Fibroblast of gingiva (primary cell): ENCODE measurements at places on chromosomes 7 and 10.

- peak; percentile 89 for DNase-seq
These were observed 61.5 kb downstream of the TNS3 start for GRCh38 chr7:47520406-47520805.

- no peak for DNase-seq
These were observed 100.7 kb downstream of the USP6NL start for GRCh38 chr10:11510736-11511135.

DNA sequence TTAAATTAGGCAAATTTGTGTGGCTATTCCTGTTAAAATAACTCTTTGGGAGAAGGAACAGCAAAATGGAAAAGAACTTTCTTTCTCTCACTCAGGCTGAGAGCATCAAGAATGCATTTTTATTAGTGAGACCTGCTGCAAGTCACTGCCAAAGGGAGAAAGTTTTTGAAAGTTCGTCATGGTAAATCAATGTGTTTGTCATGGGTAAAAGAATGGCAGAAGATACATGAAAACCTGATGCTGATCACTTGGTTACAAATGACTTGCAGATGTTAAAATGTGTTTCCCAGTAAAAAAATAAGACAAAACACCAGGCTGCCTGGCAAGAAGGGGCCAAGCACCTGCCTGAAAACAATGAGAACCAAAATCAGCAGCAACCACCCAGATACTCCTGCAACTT lies 484.7 kb upstream of the NRP1 start:
- DNase-seq: peak; percentile 44

- DNase-seq: peak; percentile 66
These were observed 37.5 kb downstream of the NET1 start for GRCh38 chr10:5449823-5450222.

DNA sequence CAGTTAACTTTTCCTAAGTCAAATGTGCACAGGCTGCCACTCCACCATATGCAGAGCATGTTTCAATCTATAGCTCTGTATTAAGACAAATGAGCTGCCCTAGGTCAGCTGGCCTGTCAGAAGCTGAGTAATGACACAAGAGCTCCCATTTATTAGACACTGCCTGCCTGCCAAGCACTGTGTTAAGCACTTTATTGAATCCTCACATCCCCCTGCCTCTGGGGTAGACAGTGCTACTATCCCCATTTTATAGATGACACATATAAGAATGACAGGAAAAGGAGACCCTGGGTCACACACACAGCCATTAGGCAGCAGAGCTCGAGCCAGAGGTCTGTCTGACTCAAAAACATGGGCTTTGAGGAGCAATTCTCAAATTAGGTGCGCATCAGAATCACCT lies 179.8 kb upstream of the PDE1C start:
- no peak for DNase-seq

DNA sequence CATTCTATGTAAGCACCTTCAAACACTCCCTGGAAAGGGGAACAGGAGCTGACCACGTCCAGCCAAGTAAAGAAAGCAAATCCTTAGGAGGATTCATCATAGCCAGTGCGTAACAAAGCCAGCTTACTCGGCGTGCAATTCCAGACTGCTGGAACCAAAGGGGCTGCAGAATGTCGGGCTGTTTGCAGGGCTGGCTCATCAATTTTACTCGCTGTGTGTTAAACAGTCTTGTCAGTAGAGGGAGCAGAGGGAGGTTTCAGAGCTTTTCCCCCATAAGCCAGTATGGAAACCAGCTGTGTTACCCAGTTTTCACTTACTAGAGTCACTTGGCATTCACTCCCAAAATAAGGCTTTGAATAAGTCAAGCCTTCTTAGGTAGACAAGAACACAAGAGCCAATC lies 127.1 kb downstream of the KMT2E start:
- peak; percentile 34 for DNase-seq

- no peak for DNase-seq
These were observed 44.1 kb upstream of the GDF10 start for GRCh38 chr10:47255866-47256265.

DNA sequence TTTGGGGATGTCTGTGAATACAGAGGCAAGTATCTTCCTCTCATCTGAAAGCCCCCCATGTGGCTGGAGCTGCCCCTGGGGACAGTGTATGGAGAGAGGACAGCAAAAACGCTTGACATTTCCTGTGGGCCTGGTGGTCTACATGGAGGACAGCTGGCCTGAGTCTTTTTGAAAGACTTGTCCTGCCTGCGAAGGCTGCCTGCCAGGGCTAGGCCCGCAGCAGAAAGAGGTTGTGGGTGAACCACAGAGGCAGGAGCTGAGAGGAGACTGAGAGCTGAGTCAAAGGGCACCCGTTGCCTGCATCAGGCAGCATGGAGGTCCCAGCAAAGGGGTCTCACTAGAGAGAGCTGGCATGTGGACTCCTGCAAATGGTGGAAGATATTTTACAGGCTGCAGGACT lies 66.4 kb downstream of the KAT6B start:
- DNase-seq: no peak

- no peak for DNase-seq
These were observed 99.3 kb downstream of the ARHGAP22 start for GRCh38 chr10:48505394-48506112.

DNA sequence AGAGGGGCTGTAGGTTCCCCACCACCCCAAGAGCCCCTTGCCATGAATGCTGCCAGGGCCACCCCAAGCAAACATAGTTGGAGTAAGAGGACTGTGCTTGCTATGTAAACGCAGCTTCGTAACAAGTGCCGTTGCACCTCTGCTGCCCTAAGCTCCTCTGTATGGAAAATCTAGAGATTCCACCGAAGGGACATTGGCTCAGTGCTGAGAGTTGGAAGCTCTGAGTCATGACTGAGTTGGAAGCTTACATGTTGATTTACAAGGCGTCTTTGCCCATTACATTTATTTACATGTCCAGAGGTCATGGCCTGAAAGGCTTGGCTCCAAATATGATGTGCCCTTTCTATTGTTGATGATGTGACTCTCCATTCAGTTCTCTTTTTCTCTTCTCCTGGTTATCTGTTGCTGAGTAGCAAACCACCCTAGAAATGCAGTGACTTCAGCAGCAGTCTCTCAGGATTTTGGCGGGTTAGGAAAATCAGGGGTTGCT lies 233.1 kb upstream of the TCF7L2 start:
- peak; percentile 83 for DNase-seq

GRCh38 chr7:7614018-7614741 lies 26.4 kb upstream of the UMAD1 start:
- no peak for DNase-seq

- no peak for DNase-seq
These were observed 45.0 kb upstream of the PPP1R3C start for GRCh38 chr10:91677911-91678310.

GRCh38 chr7:76122516-76123239 lies 74.8 kb downstream of the MDH2 start:
- no peak for DNase-seq

DNA sequence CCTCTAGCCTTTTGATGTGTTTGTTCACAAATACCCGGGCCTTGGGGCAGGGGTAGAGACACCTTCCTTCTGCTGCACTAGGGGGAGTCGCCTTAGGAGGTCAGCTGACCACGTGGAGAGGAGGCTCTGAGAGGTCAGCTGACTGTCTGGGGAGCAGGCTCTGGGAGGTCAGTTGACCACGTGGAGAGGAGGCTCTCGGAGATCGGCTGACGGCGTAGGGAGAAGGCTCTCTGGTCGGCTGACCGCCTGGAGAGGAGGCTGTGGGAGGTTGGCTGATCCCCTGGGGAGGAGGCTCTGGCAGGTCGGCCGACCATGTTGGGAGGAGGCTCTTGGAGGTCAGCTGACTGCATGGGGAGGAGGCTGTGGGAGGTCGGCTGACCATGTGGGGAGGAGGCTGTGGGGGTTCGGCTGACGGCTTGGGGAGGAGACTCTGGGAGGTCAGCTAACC lies 59.6 kb upstream of the LYZL1 start:
- DNase-seq: no peak

DNA sequence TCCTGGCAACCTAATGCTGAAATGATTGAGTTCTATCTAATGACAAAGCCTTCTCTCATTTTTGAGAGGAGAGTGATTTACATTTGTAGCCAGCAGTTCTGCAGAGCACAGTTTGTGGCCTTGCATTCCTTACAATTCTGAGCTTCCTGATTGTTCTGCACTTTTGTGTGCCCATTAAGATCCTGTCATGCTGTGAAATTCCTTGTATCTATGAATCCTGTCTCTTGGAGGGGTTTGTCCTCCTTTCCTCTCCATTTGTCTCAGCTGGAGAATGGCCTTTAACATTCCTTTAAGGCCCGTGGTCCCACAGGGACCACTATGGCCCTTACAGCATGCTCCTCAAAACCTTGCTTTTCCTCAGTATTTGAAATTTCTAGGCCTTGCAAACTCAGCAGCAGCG lies 10.4 kb downstream of the KLHL7 start:
- no peak for DNase-seq

- DNase-seq: no peak
These were observed 215.5 kb upstream of the AOAH start for GRCh38 chr7:36939816-36940215.

DNA sequence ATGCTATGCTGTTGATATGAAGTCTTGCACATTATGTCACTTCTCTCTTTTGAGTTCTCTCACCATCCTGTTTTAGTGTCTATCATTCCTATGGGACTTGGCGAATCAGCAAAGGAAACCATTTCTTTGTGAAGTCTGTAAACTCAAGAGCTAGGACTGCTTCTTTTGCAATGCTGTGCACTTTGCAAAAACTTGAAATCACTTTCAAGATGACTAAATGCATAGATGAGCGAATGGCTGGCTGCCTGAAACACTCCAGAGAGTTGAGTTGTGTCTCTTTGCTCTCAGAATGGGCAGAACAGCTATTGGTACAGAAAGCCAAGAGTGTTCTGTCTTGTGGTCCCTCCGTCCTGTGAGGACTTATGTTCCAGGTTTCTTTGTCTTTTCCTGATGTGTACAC lies 18.3 kb upstream of the ELMO1 start:
- DNase-seq: no peak

- no peak for DNase-seq
These were observed 164.6 kb downstream of the NEURL1 start for GRCh38 chr10:103658049-103658577.

DNA sequence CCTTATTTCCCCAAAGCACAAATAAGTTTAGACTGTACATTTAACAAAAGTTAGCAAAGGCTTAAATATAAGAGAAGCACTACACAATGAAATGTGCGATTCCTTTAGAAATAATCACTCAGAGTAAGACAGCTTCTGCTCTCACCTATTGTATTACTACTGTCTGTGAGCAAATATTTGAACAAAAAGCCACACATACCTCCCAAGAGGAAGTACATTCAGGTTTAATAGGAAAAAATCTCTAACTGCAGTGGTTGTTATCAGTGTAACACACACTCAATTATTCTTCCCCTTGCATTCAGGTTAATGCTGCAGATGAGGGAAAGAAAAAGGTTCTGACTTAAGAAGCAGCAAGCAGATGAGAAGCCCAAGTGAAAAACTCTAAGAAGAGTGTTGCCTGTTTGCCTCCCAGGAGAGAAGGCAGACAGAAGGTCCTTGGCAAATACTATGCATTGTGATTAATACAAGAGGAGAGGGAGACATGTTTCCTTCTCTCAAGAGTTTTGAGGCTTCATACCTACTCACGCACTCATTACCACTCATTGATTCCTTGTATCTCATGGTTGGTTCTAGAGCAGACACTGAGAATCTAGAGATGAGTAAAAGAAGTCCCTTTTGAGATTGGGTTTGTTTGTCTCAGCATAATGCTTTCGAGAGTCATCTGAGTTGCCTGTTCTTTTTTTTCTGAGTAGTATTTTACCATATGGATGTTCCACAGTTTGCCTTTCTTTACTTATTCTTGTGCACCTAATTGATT lies 13.6 kb downstream of the GIMAP4 start:
- no peak for DNase-seq

- peak; percentile 60 for DNase-seq
These were observed 87.1 kb downstream of the ADAM22 start for GRCh38 chr7:88020953-88021665.
